ENCODE measurements at places on chromosomes 7 and 10. TPM values are rescaled to one million over a fixed set of nuclear protein-coding genes. Genes with fewer than 3 reads are reported as not detected.

DUSP5 gene
- 13.3 TPM for polyA plus RNA-seq

HTR5A gene
- not detected for polyA plus RNA-seq

KLHL7 gene
- 33.9 TPM for polyA plus RNA-seq

PALD1 gene
- polyA plus RNA-seq, result not detected

HYAL4 gene
- not detected for polyA plus RNA-seq

SUFU gene
- polyA plus RNA-seq, result 5.5 TPM

PRKG1 gene
- 10.7 TPM for polyA plus RNA-seq

AMZ1 gene
- 5.9 TPM for polyA plus RNA-seq

ANKRD26 gene
- 4.1 TPM for polyA plus RNA-seq

AKR1C4 gene
- not detected for polyA plus RNA-seq

GIMAP2 gene
- polyA plus RNA-seq, result 0.13 TPM

CADPS2 gene
- 0.18 TPM for polyA plus RNA-seq

EBLN1 gene
- not detected for polyA plus RNA-seq

RBP4 gene
- polyA plus RNA-seq, result 0.90 TPM

KCNMA1 gene
- polyA plus RNA-seq, result 25.1 TPM

TAS2R41 gene
- polyA plus RNA-seq, result not detected

AKR1C3 gene
- polyA plus RNA-seq, result 44.7 TPM

CDC14C gene
- not detected for polyA plus RNA-seq

BNIP3 gene
- 370 TPM for polyA plus RNA-seq

MOGAT3 gene
- not detected for polyA plus RNA-seq

TBX20 gene
- polyA plus RNA-seq, result not detected

MICALL2 gene
- polyA plus RNA-seq, result 6.4 TPM

CRPPA gene
- 1.8 TPM for polyA plus RNA-seq

SFRP4 gene
- polyA plus RNA-seq, result 0.21 TPM

OR2A7 gene
- 0.22 TPM for polyA plus RNA-seq

CCDC3 gene
- polyA plus RNA-seq, result not detected

SVOPL gene
- not detected for polyA plus RNA-seq

TNS3 gene
- polyA plus RNA-seq, result 17.2 TPM

TEX36 gene
- polyA plus RNA-seq, result 0.35 TPM
